ENCODE measurements at places on chromosomes 16 and 17.
A peak's percentile ranks its signal among the peaks of the same experiment; 100 is the strongest.

GRCh38 chr16:80804056-80804525 is 307 bp downstream of the CDYL2 start:
- peak; percentile 69 for DNase-seq

DNA sequence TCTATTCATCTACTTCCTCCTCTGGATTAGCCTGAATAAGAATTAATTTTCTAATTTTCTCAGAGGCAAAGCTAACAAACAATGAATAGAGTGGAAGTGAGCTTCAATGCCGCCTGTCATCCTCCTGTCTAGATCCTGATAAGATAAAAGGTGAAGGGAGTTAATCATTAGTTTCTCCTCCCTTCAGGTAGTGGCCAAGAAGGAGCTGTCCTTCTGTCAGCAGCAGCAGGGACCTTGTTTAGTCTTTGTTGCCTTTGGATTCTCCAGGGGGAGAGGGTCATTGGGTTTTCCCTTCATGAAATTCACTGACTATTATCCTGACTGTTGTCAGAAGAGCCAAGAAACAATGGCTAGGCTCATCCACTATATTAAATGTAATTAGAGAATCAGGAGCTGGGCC is 420.2 kb upstream of the GOT2 start:
- DNase-seq, result no peak

- DNase-seq, result peak; percentile 32
Measured at GRCh38 chr16:30761427-30761927, 385 bp downstream of the CFAP119 start.

DNA sequence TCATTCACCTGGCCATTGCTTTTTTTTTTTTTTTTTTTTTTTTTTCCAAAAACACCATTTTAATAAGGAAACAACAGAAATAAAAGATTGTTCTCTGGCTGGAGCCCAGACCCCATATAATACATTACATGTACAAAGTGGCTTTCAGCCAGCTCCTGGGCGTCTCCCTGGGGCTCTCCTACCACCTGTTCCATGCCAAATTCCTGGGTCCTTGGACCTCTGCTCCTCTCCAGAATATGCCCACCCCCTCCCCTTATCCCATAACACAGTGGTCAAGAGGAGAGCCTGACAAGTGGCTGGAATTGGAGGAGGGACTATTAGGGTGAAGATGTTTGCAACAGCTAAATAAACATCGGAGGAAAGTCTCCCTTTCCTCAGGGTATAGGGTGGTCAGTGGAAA is 3.6 kb upstream of the PHF12 start:
- no peak for DNase-seq

- DNase-seq, result peak; percentile 25
Measured at GRCh38 chr17:1108478-1108764, 71.4 kb downstream of the ABR start.

DNA sequence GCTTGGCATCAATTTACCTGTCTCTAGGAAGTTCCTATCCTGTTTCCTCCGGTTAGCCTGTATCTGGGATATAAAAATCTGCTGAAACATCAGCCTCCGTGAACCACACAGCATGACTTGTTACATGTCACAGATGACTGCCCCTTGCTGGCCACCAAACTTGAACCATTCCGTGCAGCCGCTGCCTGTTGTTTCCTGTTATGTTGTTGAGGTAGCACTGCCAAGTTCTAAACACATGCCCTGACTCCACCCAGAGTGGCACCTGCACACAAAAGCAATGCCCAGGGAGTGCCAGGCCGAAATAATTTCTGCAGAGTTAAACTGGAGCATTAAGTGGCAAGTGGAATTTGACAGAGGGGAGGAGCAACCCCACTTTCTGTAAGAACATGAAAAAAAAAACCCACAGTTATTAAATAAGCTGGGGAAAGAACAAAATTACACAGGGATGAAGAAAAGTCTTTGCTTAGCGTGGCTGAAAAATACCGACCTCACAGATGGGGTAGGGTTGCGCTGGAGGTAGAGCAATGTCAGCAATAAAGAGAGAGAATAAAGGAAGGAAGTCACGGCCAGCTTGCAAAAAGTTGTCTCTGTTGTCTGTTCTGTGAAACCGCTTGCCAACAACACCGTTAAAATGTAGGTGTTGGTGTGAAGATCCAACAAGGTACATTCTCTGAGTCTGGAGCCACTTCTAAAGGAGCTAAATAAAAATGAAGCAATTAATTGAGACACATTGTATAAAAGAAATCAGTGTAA is 174.6 kb upstream of the CDH13 start:
- DNase-seq, result peak; percentile 9

DNA sequence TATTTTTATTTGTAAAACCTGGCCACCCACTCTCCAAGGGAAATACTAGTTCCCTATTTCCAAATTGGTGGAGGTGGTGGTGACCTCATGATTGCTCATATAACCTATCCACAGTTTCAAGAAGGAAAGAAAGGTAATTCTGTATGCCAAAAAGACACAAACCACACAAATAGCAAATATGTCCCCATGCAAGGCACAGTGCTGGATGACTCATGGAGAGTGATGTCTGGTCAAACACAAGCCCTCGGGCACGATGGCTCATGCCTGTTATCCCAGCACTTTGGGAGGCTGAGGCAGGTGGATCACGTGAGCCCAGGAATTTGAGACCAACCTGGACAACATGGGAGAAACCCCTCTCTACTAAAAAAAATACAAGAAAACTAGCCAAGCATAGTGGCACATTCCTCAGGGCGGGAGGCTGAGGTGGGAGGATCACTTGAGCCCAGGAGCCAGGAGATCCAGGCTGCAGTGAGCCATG is 64.2 kb downstream of the GNA13 start:
- DNase-seq, result no peak

DNA sequence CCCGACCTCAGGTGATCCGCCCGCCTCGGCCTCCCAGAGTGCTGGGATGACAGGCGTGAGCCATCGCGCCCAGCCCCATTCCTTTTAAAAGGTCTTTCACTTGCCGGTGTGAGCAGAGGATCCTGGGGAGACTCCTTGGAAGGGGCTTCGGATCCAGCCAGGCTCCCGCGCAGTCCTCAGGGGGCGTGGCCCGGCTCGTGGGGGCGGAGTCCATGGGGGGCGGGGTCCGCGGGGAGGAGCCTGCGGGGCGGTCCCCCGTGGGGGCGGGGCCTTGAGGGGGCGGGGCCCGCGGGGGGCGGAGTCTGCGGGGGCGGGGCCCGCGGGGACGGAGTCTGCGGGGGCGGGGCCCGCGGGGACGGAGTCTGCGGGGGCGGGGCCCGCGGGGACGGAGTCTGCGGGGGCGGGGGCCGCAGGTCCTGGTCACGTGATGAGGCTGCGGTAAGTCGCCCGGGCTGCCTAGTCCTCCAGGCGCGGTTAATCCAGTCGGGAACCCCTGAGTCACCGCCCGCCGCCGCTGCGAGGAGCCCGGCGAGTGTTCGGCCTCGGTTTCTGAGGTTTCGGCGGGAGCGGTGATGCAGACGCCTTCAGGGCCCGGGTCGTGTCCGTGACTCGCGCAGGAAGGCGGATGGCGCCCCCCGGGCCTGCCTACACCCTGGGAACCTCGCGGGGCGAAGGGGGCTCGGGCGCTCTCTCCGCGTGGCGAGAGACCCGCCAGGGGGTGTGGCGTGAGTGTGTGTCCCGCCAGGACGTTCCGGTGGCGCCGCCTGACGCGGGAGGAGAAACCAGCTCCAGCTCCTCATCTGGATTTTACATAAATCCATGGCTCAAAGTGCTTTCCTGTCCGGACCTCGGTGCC is 23.6 kb upstream of the ABR start:
- DNase-seq, result peak; percentile 44
